ENCODE measurements at places on chromosomes 6 and 20. TPM values are rescaled to one million over a fixed set of nuclear protein-coding genes. Genes with fewer than 3 reads are reported as not detected.

The JPH2 gene
- 15.0 TPM for polyA plus RNA-seq

The FAM162B gene
- 0.30 TPM for polyA plus RNA-seq

GRCh38 chr6:126721581-126722160, 381.8 kb downstream of the CENPW start:
- DNase-seq = no peak

DNA sequence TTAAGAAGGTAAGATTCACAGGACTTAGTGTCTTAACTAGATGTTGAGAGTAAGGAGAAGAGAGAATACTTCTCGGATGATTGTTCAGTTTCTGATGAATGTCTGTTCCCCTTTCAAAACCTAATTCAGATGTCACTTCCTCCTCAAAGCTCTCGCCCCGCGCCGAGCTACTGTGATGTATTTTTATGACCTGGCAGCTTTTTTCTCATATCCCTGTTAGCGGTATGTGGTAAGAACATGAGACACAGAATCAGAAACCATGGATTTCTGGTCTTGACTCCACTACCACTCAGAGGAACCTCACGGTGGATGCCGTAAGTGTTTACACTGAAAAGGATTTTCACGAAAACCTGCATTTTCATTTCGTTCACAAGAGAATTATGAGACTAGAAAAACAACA, 48.4 kb downstream of the CEP43 start:
- peak; percentile 45 for DNase-seq

DNA sequence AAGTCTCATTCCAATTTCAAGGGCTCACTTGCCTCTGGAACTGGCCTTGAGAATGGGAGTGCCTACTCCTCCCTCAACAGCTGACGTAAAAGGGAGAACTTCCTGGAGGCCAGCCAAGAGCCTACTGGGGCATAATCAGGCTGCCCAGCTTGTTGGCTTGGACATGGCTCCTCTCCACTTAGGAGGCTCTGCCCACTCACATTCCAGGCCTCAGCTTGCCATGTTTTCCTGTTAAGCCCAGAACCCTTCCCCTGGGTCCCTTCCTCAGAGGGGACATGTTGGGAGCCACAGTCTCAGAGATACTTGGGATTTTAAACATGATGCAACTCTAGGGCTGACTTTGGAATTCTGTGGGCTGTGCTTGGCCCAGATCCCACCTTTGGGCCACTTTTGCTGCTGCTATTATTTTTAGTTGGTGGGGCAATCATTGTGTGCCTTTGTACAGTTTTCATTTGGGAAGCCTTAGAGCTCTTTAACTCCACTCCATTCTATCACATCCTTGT, 31.5 kb upstream of the ADTRP start:
- peak; percentile 95 for DNase-seq

DNA sequence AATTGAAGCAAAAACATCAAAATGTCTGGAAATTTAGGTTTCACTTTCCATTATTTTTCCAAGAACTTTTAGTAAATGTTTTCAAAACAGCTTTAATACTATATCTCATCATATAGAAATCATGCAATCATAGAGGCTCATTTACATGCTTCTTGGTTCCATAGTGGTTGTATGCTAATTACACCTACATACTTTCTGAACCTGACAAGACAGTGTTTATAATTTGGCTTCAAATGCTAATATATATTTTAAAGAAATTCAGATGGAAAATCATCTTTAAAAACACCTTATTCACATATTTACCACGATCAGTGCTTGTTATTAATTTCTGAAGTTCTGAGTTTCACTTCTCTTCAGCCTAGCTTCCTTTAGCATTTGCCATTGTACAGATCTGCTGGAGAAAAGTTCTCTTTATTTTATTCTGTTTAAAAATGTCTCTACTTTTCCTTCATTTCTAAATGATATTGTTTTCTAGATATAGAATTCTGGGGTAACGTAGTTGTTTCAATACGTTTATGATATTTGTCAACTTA, 89.9 kb downstream of the PLCB1 start:
- DNase-seq = no peak

DNA sequence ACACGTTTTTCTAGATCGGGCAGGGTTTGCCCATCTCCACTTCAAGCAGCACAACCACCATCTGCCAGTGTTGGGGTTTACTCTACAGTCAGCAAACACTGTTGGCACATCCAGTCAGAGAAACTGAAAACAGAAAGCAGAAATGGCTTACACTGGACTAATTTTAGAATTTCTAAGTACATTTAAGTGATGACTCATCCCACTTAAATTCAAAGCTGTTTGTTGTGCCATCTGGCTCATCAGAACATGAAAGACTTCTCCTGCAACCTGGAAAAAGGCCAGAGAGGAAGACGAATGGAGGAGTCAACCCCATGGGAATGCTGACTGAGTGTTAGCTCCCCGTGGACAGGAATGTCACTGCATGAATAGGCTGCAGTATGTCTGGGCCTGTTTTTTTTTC, 21.8 kb downstream of the FAM209B start:
- DNase-seq = peak; percentile 14

DNA sequence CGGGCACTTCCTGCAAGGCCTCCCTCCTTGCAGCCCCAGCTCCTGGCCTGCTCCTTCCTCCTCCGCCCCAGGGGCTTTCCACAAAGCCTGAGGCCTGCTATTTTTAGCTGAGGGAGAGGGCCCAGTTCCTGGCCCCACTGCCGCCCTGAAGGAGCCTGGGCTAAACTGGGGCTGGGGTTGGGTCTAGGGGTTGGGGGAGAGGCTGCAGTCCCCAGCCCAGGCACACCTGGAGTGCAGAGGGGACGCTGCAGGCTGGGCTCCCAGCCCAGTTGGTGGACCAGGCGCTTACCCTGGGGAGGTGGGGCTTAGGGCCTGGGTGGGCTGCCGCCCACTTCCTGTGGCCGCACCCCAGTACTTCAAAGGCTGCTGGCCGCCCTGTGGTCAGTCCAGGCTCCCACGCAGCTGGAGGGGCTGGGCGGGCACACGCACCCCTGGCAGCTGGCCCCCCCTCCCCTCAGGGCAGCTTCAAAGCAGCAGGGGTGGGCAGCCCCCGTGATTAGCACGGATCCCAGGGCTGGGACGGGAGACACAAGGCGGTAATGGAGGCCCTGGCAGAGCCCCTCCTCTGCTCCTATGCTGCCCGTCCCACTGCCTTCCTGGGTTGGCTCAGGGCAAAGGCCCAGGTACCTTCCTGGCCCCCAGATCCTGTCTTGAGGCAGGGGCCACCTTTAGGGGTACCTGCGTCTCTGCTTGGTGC, 7.1 kb upstream of the ABHD16B start:
- no peak for DNase-seq

- DNase-seq = no peak
These were observed 269.9 kb downstream of the BCKDHB start for GRCh38 chr6:80376411-80376810.

GRCh38 chr6:108227290-108227689, 33.5 kb downstream of the SNX3 start:
- DNase-seq = peak; percentile 63

Measured in small intestine (tissue), 16 donors.